CD4-positive, alpha-beta T cell treated with Interleukin-4 for 4 hours (primary cell): ENCODE measurements at places on chromosomes 16 and 17.

- DNase-seq = no peak
These were observed 25.6 kb upstream of the NTN1 start for GRCh38 chr17:8995711-8996110.

DNA sequence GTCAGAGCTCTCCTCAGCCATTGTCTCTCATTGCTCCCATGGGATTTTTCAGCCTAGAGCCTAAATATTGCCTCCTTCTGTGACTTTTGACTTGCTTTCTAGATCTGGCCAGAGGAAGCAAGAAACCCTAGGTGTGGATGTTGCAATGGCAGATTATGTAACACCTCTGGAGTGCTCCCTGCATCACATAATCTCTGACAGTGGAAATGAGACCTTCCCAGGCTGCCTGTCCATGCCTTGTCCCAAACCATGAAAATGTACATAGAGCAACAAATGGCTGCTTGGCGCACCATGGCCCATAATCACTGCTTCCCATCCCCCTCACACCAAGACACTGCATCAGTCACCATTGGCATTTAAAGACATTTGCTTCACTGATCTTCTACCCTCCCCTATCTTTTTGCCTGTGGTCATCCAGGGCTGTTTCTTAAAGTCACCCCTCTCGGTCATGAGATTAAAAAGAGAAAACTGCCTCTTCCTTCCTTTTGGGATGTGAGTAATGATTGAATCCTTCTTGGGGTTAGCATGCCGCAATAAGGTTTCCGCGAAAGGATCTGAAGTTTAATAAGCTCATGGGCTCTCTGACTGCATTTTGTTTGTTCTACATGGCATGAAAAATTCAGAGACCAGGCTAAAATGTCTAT lies 34.2 kb upstream of the CCL2 start:
- no peak for DNase-seq

DNA sequence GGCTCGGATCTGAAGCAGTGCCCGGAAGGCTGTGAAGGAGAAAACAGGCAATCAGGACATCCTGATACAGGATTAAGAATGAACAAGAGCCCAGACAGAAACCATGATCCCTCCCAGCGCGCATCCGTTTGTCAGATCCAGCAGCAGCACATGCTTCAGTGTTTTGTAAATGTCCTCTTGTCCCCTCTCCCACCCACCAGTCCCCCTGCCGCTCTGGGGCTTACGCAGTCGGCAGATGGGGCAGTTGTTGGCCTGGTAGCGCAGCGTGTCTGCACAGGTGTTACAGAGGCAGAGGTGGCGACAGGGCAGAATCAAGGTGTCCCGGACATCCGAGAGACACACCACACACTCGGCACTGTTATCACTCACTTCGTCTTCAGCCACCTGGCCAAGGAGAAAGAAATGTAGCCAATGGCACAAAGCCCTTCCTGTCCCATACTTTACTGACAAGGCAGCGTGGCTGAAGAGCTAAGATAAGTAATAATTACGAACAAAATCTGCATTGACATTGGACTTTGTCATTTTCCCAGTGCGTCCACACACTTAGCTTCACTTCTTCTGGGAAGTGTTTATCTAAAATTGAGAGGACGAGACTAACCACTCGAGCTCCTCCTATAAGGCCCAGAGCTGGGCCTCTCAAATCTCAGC lies 20.7 kb upstream of the FOXJ1 start:
- no peak for DNase-seq

- no peak for DNase-seq
These were observed 162.2 kb upstream of the TNRC6C start for GRCh38 chr17:77796176-77796860.

- DNase-seq = no peak
These were observed 30.5 kb downstream of the HS3ST2 start for GRCh38 chr16:22844416-22844815.
